ENCODE measurements at places on chromosomes 2 and 18. TPM values are rescaled to one million over a fixed set of nuclear protein-coding genes. Genes with fewer than 3 reads are reported as not detected.

The AQP4 gene
- not detected for total RNA-seq

The ABCG5 gene
- total RNA-seq, result 0.14 TPM

DNA sequence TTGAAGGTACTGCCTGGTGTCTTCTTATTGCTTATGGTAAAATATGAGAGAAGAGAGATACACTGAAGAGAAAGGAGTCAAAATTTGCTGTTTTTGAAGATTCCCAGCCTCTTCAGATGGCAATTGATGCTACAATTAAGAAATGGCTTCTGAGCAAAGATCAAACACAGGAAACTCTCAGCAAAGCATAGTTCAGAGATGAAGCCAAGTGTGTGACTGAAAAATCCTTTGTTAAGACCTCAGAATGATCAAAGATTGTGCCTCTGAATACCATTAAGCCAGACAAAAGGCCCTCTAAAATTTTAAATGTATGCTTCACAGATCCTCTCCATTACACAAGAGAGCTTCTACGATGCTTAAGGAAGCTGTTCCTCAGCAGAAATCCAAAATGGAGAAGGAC is 216.3 kb downstream of the UXS1 start:
- no peak for DNase-seq

DNA sequence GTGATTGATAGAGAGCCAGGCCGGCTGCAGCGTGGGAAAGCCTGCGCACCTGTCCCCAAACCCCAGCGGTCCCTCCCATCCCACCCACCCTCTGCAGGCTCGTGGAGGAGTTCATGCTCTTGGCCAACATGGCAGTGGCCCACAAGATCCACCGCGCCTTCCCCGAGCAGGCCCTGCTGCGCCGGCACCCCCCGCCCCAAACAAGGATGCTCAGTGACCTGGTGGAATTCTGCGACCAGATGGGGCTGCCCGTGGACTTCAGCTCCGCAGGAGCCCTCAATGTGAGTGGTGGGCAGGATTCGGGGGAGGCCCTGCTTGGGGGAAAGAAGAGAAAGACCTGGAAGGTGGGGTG is 48.9 kb upstream of the ALPP start:
- no peak for DNase-seq

DNA sequence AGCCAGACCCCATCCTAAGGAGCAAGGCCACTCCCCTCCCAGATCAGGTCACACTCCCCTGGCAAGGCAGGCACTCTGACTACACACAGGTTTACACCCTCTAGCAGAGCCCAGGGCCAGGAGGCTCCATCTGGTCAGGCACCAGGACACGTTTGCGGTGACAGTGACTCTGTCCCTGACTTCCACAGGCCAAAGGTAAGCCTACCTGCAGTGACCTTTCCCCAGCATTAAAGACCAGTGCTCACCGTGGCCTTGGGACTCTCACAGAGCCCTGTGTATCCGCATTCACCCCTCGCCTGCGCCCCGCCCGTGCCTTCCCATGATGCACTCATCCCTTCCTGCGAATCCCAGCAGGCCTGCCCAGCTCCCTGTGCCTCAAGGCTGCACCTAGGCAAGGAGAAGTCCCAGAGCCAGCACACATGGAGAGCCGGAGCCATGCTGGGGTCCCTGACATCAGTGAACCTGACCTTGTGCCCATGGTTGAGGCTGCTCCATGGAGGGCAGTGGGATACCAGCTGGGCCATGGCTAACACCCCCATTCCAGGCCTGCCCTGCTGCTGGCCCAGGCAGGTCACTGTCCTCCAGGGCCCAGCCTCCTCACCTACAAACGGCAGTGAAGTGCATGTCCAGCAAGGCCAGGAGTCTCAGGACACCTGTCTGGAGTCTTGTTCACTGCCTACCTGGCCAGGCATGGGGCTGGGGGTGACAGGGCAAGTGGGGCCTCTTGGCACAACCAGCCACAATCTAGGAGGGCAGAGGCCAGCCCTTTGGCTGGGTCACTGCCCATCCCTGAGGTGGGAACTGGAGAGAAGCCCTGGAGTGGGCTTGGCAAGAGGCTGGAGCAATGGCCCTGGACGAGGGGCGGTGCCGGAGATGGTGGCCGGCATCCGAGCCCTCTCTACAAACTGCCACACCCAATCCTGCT is 3.0 kb downstream of the NEURL3 start:
- peak; percentile 3 for DNase-seq

- DNase-seq, result no peak
Measured at GRCh38 chr2:11940799-11941198, 194.4 kb downstream of the LPIN1 start.

DNA sequence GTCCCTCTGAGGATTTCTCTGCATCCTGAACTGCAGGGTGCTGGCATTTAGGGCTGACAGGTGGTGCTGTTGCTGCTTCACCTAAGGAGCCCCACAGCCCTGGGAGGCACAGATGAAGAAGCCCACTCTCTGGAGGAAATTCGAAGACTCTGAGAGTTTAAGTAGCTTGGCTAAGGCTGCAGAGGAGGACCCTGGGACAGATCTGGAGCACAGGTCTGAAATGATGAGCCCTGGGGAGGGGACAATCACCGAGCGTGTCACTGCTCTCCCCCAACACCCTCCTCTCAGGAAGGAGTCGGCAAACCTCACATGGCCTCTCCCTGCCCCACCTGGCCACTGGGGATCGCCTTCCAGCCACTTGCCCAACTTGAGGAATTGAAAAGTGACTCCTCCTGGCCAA is 18.6 kb downstream of the CYP27C1 start:
- DNase-seq, result no peak

Measured in activated T-helper 2 cell treated with anti-CD3 and anti-CD28 coated beads, Interferon-gamma antibody, Interleukin-2, Interleukin-4, amounts not matched to agents 10 μg/mL and 5 μg/mL and 100 μg/mL, durations not matched to agents 14 hours and 24 hours and 36 hours (primary cell).